ENCODE measurements at places on chromosomes 7 and 10. TPM values are rescaled to one million over a fixed set of nuclear protein-coding genes. Genes with fewer than 3 reads are reported as not detected.
A peak's percentile ranks its signal among the peaks of the same experiment; 100 is the strongest.

Gene SLC26A3
- total RNA-seq = 4,526 TPM

Gene EPHB6
- total RNA-seq = 3.0 TPM

DNA sequence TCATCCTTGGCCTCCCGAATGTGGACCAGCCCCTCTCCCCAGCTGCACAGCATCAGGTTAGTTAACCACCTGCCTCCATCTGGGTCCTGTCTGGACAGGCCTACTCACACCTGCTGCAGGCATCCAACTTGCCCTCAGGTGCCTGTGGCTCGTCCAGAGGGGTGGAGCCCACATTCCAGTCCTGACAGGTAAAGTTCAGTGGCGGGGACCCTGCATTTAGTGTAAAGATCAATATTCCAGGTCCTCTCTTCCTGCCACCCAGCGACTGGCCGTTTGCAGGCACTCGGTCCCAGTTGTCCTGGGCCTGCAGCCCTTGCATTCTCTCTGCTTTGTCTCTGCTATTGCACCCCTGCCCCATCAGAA is 15.0 kb downstream of the HTRA1 start:
- H3K4me1 ChIP-seq = peaks cover 30% of the 10 kb centered on the region
- H3K27ac ChIP-seq = peak overlapping the region; percentile 84
- no peak for DNase-seq
- H3K36me3 ChIP-seq = no peaks in the 10 kb centered on the region
- no peak overlapping the region for H3K4me3 ChIP-seq
- H3K27me3 ChIP-seq = peaks cover 6% of the 10 kb centered on the region

DNA sequence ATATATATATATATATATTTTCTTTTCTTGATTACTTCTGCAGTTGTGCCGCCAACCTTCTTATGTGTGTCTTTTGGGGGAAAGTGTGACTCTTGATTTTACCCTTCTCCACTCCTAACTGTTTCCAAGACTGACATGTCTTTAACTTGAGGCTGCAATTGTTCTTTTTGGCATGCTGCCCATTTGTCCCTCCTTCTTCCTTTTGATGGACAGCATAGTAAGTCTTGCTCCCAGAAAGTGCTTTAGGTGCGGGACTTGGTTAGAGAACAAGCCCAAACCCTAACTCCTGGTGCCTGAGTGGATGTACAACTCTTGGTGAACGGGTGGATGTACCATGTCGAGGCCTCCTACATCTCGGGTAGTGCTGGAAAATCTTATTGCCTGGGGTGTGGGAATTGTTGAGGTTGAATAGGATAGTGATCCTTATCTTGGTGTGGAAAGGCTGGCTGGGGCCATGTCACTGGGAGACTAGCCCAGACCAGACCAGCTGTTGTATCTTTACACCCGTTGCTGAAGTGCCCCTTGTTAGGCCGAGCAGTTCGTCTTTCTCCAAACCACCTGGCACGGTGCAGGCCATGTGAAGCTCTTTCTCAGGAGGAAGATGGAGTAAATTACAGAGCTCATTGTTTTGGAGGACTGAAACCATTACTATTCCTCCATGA is 16.3 kb downstream of the TCF7L2 start:
- no peak overlapping the region for H3K4me3 ChIP-seq
- no peaks in the 10 kb centered on the region for H3K27me3 ChIP-seq
